ENCODE measurements at places on chromosomes 2 and 18.

- no peak for DNase-seq
These were observed 5.8 kb upstream of the COLEC11 start for GRCh38 chr2:3589086-3589485.

GRCh38 chr2:168599738-168600137 is 143.7 kb downstream of the CERS6 start:
- no peak for DNase-seq

GRCh38 chr2:16169381-16169960 is 229.1 kb downstream of the MYCN start:
- no peak for DNase-seq

DNA sequence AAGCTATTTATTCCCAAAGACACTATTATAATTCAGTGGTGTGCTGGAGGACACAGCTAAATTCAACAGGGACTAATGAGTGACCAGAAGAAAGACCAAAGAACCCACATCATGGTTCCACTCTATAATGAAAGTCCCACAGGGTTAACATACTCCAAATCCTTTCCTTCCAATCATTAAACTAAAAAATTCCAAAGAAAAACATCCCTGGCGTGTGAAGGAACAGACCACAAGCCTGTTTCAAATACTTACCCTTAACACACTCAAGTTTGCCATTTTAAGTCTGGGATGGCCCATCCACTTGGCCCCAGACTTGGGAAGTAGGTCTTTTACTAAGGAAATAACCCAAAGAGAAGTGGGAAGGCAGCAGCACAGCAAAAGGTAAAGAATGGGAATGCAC is 150.1 kb upstream of the CCDC150 start:
- DNase-seq: no peak

DNA sequence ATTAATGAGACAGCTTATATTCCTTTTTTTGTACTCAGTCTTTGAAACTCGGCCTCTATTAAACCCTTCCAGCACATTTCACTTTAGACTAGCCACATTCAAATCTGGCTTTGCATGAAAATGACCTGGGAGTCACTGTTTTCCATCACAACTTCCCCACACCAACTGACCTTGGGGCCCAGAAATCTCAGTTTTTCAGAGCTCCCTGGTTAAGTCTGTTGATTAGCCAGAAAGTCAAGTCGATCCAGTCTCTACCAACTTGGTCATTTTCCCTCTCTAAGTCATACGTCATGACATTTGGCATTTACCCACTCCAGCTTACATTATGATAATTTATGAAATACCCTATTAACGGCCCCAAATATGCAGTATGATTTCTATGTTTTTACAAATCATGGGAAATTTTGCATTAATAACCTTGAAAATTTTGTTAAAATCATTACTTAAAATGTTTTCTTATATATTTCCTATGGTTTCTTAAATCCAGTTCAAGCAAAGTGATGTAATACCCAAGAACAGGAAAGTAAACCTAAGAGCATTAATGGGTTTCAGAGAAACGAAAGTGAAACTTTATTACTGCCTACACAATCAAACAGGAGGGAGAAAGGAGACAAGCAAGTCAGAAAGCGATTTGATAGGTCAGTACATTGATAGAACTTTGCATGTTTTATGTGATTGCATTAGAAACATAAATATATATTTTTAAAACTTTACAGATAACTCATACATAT is 77.1 kb downstream of the SPATS2L start:
- DNase-seq: no peak

DNA sequence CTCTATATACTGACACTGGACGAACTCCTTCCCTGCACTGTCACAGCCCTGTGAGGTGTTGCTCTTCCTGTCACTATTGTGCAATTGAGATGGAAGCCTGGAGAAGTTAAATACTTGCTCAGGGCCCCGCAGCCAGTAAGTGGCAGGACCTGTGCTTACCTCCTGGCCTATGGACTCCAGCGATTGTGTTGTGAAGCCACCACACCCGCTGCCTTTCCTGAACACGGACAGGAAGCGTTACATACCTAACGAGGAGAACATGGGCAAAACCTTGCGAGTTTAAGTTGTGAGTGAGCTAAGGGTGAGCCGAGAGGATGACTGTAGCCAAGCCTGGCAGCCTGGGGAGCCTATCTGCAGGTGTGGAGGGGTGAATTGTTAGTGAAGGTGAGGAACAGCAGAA is 26.1 kb downstream of the RAB31 start:
- no peak for DNase-seq

DNA sequence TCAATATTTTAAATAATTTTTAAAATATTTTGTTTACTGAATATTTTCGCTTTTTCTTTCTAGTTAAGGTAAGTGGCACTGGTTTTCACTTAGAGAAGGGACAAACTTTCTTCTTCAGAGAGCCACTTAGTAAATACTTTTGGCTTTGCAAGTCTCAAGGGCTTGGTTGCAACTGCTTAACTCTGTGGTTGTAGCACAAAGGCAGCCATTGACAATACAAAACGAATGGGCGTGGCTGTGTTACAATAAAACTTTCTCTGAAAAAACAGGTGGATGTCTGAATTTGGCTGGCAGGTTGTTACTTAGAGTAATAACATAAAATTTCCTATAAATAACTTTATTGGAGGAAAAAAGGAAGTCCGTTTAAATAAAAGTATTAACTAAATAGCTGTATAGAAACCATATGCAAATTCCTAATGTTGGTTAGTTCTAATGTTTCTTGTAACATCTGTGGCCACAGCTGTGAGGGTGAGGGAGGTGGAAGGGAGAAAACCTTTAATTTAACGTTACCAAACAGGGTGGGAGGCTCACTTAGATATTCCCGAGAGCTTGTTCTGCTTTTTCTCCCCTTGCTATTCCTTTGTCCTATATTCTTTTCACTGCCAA is 62.4 kb upstream of the TNP1 start:
- DNase-seq: no peak

GRCh38 chr2:156663757-156664409 is 227.7 kb downstream of the GPD2 start:
- DNase-seq: no peak

- no peak for DNase-seq
These were observed 27.6 kb upstream of the STAT1 start for GRCh38 chr2:191041418-191042161.
